ENCODE measurements at places on chromosomes 4 and X. TPM values are rescaled to one million over a fixed set of nuclear protein-coding genes. Genes with fewer than 3 reads are reported as not detected.
A peak's percentile ranks its signal among the peaks of the same experiment; 100 is the strongest.

The GATA1 gene
- total RNA-seq: not detected

DNA sequence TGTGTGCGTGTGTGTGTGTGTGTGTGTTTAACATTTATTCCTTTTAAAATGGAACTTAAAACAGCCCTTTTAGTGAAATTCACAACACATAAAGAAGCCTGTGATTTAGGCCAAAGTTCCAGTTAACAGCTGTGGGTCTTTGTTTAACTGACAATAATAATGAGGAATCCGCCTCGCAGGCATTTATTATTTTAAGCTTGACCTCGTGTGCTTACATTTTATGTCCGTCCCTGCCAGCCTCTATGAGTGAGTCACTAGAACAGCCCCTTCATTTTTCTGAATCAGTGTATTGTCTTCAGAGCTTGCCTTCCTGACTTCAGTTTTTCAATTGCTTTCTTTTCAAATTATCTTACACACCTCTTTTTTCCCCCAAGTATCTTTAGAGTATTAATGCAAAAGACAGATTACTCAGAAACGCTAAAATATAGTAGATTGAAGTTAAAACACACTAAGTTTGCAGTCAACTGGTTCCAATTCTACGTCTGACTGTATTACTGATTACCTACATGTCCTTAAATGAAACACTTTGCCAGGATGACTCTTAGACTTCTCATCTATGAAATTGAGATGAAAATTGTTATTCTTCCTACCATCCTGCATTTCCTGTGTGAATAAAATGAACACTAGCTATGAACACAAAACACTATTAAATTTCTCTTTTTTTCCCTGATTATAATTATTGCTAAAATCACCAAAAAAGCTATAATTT lies 319.6 kb upstream of the HS3ST1 start:
- no peak overlapping the region for H3K4me3 ChIP-seq
- no peaks in the 10 kb centered on the region for H3K36me3 ChIP-seq
- H3K4me1 ChIP-seq: no peaks in the 10 kb centered on the region
- H3K27ac ChIP-seq: no peak overlapping the region
- DNase-seq: peak; percentile 89

The TMEM271 gene
- not detected for total RNA-seq

DNA sequence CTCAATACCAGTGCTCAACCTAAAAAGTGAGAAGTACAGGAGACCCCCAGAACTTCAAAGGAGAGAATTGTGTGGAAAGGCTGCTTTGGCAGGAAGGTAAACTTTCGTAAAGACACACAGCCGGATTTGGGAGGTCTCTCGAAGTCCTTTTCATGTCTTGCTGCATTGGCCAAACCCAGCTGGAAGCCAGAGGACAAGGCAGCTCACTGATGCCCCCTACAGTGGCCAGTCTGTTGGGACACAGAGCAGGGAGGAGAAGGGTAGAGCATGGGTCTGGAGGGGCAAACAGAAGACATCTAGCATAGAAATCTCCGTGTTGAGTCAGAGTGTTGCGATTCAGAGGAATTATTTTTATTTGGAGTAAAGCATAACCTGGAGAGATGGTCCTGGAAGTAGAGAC lies 198.9 kb downstream of the ANK2 start:
- H3K27ac ChIP-seq: no peak overlapping the region
- no peaks in the 10 kb centered on the region for H3K4me1 ChIP-seq
- no peak for DNase-seq
- H3K27me3 ChIP-seq: no peaks in the 10 kb centered on the region

DNA sequence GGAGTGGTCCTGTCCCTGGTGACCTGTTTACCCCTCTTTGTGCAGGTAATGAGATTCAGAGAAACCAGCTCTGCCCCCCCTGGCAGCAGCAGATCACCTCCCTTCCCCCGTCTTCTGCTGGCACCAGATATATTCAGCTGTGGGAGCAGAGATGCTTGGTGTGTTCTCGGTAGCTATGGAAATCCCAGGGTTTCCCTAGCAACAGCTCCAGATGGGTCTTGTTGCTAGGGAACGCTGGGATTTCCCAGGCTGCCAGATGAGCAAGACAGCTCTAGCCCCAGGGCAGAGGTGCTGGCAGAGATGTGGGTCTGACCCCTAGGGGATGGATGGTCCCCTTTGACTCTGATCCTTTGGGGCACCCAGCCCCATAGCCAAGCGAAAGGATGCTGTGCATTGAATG lies 20.2 kb downstream of the CETN2 start:
- H3K4me3 ChIP-seq: no peak overlapping the region
- H3K36me3 ChIP-seq: no peaks in the 10 kb centered on the region
- H3K27me3 ChIP-seq: no peaks in the 10 kb centered on the region
- H3K27ac ChIP-seq: no peak overlapping the region
- H3K4me1 ChIP-seq: no peaks in the 10 kb centered on the region

DNA sequence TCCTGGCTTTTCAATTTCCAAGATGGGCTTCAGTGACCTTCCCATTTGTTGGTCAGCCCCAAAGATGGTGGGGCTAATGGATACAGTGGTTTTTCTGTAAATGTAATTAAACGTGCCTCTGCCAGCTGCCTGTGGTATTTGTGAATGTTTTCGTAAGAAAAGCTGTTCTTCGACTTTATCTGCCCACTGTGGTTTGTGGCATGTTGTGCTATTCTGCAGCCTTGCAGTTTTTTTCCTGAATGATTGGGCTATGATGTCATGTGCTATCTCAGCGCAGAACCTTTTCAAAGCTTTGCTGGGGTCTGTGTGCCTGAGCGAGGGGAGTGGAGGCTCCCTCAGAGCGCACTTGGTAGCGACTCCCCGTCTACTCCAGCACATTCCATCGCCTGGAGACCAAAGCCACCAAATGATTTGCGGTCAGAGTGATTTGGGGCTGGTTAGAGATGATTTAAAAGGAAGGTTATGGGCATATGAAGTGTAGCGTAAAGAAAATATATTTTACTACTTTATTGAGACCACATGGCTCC lies 137.5 kb downstream of the PALLD start:
- DNase-seq: peak; percentile 97
- no peak overlapping the region for H3K27ac ChIP-seq
- no peak overlapping the region for H3K4me3 ChIP-seq
- H3K27me3 ChIP-seq: no peaks in the 10 kb centered on the region
- H3K4me1 ChIP-seq: peaks cover 38% of the 10 kb centered on the region
- no peaks in the 10 kb centered on the region for H3K36me3 ChIP-seq

GRCh38 chr4:184462724-184463123 lies 11.6 kb downstream of the IRF2 start:
- no peak overlapping the region for H3K27ac ChIP-seq
- no peak overlapping the region for H3K4me3 ChIP-seq
- no peaks in the 10 kb centered on the region for H3K36me3 ChIP-seq
- no peak for DNase-seq
- H3K27me3 ChIP-seq: no peaks in the 10 kb centered on the region

DNA sequence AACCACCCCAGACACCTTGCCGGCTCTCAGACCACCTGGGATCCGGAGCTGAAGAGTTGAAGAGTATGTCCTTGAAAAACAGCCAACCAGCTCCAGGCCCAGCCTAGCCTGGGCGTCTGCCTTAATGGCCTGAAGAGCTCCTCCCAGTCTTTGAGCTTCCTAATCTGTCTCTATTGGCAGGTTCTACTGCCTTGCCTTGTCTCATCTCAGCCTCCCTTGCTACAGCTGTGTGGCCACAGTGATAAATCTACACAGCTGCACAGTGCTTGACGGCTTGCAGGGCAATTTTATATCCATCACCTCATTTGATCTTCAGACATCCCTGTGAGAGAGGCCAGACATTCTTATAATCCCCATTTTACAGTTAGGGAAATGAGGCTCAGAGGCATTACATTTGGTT lies 19.9 kb downstream of the AWAT2 start:
- H3K27me3 ChIP-seq: no peaks in the 10 kb centered on the region
- no peaks in the 10 kb centered on the region for H3K4me1 ChIP-seq

DNA sequence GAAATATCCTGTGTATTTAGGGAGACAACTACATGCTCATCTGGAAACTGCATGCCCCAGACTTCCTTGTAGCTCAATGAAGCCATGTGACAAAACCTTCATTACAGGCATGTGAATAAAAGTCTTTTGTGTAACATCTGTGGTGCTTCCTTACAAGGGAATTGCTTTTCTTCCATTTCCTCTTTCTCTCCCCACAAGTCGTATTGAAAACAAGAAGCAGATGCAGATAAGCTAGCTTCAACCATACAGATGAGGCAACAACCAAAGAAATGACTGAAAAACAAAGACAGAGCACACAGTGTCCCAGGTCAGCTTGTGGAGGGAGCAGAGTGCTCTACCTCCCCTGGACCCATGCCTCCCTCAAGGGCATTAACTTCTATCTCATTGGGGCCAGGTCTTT lies 115.8 kb upstream of the INPP4B start:
- H3K4me3 ChIP-seq: no peak overlapping the region
- H3K27me3 ChIP-seq: no peaks in the 10 kb centered on the region
- H3K27ac ChIP-seq: no peak overlapping the region

GRCh38 chrX:36314303-36314702 lies 394.8 kb downstream of the CFAP47 start:
- H3K4me3 ChIP-seq: no peak overlapping the region
- no peak for DNase-seq
- H3K4me1 ChIP-seq: no peaks in the 10 kb centered on the region
- H3K36me3 ChIP-seq: no peaks in the 10 kb centered on the region

DNA sequence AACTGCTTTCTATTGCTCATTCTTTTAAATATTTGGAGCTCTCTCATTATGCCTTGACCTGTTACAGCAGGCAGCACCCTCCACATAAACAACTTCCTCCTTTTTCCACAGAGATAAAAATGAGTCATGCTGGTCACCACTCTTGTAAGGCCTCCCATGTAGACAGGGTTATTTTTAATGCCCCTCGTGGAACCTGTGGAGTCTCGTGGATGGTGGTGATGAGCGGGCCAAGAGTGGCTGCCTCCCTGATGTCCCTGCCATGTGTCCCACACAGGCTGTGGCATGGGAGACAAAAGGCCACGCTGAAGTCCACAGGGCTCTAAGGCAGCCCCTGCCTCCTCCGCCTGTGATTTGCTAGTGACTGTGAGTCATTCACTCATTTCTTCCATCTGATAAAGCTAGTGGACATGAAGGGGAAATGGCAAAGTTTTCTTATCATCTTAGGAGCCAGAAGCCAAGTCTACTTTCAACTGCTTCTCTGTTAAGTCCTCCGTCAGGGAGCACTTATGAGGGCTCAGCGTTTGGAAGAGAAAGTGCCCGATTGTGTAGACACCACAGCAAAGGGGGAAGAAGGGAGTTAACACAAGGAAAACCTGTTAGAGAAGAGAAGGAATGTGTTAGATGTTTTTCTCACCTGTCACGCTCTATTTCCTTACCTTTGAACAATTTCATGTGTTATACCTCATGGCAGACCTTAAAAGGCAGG lies 121.6 kb upstream of the FAT1 start:
- H3K4me3 ChIP-seq: no peak overlapping the region
- peak; percentile 87 for DNase-seq
- H3K27ac ChIP-seq: no peak overlapping the region
- no peaks in the 10 kb centered on the region for H3K27me3 ChIP-seq

DNA sequence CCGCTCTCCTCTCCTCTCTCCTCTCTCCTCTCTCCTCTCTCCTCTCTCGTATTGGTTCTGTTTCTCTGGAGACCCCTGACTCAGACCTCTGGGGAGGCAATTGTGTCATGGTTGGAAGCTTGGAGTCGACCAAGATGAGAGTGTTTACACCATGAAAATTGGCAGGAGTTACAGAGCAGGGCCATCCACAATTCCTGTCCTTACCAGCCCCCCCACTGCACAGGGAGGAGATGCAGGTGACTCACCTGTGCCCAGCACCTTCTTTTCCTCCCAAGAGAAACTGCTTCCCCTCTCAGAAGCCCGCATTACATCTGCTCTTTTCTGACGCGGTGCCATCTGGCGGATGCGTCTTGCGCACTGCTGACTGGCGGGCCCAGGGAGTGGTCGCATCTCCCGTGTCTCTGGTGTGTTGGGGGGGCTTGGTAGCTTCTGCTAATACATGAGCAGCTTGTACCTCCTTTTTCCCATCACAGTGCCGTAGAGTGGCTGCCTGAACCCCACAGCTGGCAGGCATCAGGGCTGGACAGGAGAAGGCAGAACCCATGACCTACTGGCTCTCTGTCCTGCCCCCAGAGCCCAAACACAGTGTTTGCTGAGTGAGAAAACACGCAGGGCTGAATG lies 31.4 kb upstream of the GPR78 start:
- DNase-seq: no peak
- no peak overlapping the region for H3K4me3 ChIP-seq
- H3K27ac ChIP-seq: no peak overlapping the region
- H3K4me1 ChIP-seq: no peaks in the 10 kb centered on the region

- peak overlapping the region; percentile 94 for H3K4me3 ChIP-seq
- H3K27me3 ChIP-seq: no peaks in the 10 kb centered on the region
- H3K4me1 ChIP-seq: peaks cover 7% of the 10 kb centered on the region
- peaks cover 7% of the 10 kb centered on the region for H3K36me3 ChIP-seq
Measured at GRCh38 chr4:122152711-122153226, 638 bp downstream of the BLTP1 start.

GRCh38 chr4:74659576-74660411 lies 134.5 kb downstream of the BTC start:
- H3K27me3 ChIP-seq: no peaks in the 10 kb centered on the region
- H3K4me3 ChIP-seq: no peak overlapping the region
- no peak overlapping the region for H3K27ac ChIP-seq
- H3K36me3 ChIP-seq: no peaks in the 10 kb centered on the region
- H3K4me1 ChIP-seq: no peaks in the 10 kb centered on the region

DNA sequence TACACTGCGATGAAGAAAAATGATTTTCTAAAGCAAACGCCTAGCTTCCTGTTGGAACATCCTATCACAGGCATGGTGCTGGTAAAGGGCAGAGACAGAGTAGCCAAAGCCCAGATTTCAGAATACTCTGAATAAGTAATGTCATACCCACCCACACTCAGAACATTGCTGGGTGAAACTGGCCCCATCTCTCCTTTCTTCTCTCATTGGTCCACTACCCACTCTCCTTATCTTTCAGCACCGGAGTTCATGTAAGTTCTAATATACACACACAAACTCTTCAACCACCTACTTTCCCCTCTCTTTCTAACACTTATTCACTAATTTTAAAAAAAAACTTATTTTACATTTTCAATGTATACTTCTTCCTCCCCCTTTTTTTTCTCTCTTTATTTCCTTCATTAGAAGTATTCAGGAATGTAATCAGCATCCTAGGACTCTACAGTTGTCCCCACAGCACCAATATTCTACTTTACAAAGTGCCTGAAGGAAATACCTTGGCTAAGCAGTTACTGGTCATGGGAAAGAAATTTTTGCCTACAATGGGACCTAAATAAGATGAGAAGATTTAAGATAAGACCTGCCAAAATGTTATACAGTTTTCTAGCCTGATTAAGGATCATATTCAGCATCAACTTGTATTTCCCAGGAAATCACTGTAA lies 63.0 kb downstream of the SEC24D start:
- H3K4me3 ChIP-seq: no peak overlapping the region
- peak overlapping the region; percentile 69 for H3K27ac ChIP-seq
- H3K27me3 ChIP-seq: no peaks in the 10 kb centered on the region
- DNase-seq: no peak
- peaks cover 64% of the 10 kb centered on the region for H3K4me1 ChIP-seq

DNA sequence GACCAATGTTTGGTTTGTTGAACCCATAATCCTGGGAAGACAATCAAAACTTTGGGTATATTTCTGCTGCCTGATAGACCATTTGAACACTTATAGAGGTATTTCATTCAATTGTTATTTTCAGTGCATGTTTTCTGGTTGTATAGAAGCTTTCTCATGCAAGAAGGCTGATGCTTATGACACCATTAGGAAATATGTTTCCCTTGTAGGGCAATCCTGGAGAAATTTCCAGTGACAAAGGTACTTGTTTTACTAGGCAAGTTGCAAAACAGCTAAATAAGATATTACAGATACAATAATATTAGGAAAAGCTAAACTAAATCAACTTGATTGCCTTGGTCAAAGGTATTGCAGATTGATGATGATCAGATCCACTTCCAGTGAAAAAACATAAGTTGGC lies 32.8 kb upstream of the FGF2 start:
- H3K27ac ChIP-seq: no peak overlapping the region
- peaks cover 4% of the 10 kb centered on the region for H3K4me1 ChIP-seq
- H3K4me3 ChIP-seq: no peak overlapping the region
- no peaks in the 10 kb centered on the region for H3K36me3 ChIP-seq
